ENCODE measurements at places on chromosomes 16 and 17.

- no peak for DNase-seq
Observed at GRCh38 chr16:78583441-78583840, 484.0 kb downstream of the WWOX start.

DNA sequence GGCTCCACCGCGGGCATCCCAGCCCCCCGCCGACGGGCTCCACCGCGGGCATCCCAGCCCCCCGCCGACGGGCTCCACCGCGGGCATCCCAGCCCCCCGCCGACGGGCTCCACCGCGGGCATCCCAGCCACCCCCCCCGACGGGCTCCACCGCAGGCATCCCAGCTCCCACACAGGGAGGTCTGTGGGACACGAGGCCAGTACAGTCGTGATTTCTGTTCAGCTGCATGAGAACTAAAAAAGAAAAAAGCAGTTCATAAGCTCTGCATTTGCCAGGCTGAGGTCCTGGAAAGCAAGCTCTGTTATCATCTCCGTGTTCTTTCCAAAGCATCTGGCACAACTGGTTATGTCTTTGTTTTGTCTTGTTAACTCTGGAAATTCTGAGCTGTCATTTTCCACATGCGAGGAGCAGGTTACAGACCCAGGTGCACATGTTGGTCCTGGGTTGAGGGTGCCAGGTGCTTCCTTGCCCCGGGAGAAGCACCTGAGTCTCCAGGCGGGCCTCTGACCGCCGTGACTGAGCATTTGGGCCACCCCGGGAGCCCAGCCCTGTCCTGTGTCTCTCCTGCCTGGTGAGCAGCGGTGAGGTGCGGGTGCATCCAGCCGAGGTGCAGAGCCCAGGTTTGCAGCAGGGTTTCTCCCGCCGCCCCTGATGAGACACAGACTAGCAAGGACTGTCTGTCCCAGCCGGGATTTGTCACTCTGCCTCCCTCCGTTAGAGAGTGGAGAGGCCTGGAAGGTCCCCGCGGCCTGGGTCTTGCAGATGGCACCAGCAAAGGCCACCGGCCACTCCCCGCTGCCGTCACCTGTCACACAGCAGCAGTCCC is 9.9 kb upstream of the WFIKKN1 start:
- DNase-seq, result no peak

DNA sequence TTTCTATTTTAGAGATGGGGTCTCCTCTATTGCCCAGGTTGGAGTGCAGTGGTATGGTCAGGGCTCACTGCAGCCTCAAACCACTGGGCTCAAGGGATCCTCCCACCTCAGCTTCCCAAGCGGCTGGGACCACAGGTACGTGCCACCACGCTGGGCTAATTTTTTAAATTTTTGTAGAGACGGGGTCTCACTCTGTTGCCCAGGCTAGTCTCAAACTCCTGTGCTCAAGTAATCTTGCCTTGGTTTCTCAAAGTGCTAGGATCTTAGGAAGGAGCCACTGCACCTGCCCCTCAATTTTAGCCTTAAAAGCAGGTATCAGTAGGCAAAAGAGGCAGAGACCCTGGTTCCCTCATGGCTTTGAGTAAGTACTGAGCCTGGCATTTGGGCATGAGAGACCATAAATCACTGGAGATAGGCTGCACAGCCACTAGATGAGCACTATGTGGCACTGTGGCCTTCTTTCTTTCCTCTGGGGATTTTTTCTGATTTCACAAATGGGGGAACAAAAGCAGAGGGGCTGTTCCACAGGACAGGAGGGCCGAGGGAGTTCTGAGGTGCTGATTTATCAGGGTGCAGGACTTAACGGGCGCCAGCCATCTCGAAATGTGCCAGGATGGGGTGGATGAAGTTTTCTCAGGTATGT is 82.2 kb downstream of the PLXDC1 start:
- peak; percentile 5 for DNase-seq

GRCh38 chr17:9238340-9239245 is 217.3 kb downstream of the NTN1 start:
- DNase-seq, result no peak

DNA sequence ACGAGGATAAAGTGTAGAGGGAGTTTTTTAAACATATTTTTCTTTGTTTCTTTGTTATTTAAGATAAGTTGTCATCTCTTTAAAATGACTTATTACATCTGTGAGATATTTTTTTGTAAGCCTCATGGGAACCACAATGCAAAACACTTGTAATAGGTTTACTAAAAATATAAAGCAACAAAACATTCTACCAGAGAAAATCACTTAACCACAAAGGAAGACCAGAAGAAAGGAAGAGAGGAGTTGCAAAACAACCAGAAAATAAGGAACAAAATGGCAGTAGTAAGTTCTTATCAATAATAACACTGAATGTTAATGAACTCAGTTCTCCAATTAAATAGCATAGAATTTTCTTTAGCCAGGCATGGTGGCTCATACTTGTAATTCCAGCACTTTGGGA is 22.9 kb downstream of the DHRS7B start:
- no peak for DNase-seq

DNA sequence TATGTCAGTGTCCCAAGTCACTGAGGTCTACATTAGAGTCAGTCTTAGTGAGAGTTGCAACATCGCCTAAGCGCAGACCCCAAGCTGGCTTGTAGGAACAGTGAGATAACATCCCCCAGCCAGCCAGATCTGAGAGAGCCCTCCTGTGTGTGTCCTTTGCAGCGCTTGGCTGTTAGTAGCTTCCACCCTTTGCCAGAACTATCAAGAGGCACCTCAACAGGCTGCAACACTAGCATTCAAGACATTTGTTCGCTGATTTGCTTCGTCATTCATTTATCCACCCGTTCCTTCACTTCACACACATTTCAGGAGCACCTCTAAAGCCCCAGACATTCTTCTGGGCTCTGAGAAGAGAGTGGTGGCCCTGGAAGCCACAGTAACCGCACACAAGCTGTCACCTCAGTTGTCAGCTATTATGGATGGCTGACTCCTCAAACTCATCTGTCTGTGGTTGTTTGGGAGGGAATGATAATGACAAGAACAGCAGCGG is 289.6 kb downstream of the WWOX start:
- no peak for DNase-seq

GRCh38 chr16:74046524-74046923 is 250.1 kb upstream of the PSMD7 start:
- DNase-seq, result no peak

- no peak for DNase-seq
Observed at GRCh38 chr17:4293572-4293971, 29.8 kb upstream of the ANKFY1 start.
